ENCODE measurements at places on chromosomes 7 and 10.
A peak's percentile ranks its signal among the peaks of the same experiment; 100 is the strongest.

DNA sequence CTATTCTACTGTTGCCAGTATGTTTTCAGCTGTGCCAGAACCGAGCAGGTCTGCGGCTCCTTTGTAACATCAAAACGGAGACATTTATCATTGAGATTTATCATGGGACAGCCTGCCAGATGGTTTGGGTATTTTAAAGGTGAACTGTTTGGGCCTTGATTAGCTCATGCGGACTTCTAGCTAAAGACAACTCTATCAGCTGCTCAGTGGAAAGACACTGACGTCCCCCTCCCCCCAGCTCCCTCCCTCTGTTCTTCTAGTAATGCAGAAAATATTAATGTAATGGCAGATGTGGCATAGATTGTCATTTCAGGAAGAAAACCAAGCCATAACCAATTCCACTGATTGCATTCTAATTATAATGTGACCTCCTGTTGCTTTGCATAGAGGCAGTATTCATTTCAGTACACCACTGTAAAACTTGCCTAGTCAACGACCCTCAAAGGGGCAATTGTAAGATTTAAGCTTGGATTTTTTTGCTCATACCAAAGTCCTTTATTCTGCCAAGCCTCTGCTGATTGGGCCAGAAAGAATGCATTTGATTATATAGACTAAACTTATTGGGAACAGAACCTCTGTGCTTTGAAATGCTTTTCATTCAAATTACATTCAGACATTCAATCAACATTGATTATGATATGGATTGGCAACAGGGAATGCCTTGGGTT, 966.8 kb downstream of the LRMDA start:
- DNase-seq, result peak; percentile 36

DNA sequence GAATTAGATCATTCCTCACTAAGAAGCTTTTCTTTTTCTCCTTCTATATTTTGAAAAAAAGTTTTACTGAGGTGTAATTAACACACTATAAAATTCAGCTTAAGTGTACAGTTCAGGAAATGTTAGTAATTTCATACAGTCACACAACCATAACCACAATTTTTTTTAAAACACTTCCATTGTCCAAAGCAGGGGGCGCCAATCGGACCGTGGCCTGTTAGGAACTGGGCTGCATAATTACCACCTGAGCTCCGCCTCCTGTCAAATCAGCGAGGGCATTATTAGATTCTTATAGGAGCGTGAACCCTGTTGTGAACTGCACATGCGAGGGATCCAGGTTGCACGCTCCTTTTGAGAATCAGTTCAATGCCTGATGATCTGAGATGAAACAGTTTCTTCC, 427.1 kb downstream of the TFEC start:
- no peak for DNase-seq

DNA sequence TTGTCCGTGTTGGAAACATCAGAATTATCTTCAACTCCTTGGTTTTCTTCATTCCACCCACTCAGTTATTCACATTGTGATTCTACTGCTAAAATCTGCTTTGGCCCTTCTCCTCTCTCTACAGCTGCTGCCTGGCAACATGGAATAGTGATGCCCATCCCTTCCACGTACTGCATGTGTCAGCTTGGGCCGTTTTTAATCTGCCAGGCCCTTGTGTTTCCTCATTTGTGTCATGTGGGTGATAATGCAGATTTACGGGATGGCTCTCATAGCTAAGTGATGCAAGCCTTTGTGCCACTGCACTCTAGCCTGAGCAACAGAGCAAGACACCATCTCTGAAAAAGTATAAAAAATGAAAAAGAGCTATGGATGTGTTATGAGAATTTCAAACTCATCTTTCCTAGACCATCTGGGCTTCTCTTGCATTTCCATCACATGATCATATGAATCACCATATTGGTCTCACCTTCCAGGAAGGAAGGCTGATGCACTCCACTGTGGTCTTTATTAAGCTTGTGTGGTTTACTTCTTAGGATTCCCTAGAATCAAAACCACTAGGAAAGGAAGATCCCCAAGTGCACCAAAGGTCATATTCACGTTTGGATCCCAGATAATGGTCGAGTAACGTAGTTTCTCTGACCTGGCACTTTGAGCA, 20.6 kb upstream of the CELF2 start:
- peak; percentile 47 for DNase-seq

- DNase-seq, result no peak
Observed at GRCh38 chr10:72597897-72598296, 28.0 kb downstream of the MICU1 start.

GRCh38 chr7:92669616-92670165, 79.5 kb upstream of the FAM133B start:
- DNase-seq, result peak; percentile 36

DNA sequence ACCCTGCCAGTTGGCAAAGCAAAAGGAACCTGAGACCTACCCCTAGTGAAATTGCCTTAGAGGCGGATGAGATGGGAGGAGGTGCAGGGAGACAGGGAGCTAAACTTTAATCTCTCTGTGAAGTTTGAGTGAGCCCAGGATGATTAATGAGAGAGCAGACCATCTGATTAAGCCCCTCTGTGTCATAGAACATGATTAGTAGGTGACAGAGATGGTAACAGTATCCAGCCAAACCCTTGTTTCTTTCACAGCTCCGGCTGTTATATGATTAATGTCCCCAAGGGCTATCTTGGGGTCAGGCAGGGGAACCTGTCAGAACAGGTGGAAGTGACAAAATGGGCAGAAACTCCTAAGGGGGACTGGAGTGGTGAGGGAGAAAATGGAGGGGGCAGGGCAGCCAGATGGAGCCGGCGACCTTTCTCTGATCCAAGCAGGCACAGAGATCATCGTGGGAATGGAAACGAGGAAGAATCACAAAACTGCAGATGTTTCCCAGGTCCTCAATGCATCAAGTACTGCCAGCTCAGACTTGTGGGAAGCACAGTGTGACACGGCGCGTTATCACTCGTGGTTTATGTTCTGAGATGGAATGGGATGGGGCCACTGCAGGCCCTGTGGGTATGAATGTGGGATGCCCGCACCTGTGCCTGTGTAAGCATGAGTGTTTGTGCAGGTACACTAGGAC, 684.2 kb downstream of the LRMDA start:
- DNase-seq, result no peak

DNA sequence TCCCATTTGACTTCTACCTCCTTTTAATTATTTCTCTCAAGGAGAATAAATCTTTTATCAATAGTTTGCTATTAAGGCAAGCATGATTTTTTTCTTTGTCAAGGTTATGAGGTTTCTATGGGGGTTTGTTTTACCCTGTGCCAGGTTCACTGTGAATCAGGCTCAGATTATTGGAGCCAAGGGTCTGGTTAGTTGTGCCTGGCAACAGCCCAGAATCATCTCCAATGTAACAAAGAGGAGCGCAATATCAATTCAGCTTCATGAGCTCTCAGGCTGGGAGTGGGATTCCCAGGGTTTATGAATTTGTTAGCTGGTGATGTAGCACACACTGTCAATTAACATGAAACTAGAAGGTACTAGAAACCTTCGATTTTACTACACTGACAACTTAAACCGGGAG, 73.2 kb downstream of the AASS start:
- no peak for DNase-seq

DNA sequence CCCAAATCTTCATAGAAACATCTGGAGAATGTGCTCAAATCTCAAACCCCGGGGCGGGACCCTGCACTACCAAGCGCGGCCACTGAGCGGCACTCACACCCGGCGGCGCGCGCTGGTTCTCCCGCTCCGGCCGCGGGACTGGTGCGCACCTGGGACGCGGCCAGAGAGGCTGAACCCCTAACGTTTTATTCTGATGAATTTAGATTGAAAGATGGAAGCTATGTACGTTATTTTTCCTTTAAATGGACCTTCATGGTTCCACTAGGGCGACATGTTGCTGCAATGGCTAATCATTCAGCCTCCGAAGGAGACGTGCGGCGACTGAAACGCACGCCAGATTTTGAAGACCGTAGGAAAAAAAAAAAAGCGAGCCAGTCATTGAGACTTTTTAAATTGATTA, 107.0 kb upstream of the INSIG1 start:
- DNase-seq, result no peak

GRCh38 chr10:122170802-122171201, 100.3 kb upstream of the BTBD16 start:
- DNase-seq, result no peak

DNA sequence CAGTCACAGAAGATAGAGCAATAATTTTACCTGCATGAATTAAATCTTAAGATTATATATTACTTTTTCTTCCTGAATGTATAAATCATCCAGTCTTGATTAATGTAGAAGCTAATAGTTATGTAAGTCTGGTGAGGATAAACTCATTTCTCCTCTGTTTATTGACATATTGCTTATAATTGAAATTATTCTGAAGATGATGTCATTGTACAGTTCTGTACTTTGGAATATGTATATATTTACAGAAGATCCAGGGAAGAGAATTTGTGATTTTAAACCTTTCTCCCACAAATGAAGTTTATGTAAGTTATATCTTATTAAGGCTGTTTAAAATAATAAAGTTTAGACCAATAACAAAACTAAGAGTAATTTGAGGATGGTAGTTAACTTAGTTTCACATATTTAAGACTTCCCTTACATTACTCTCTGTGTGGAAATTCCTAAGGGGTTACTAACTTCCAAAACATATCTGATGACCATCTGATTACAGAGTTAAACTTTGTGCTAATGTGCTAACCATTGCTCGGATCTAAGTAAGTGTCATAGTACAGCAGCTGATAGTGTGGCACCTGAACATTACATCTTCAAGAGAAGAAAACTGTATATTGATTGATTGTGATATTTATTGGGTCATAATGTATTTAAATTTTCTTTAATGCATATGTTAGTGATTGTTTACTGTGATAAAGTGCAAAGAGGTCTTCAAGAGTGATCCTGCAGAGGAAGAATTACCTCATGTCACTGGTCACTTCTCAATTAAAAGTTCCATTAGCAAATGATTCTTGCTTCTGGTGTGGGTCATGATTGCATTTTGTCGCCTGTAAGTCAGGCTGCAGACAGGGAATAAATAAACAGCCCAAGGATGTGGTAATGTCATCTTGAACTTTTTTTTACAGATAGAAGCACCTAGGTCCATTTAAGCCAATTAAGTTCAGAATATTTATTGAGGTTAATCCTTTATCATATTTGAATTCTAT, 96.9 kb downstream of the UBE3C start:
- peak; percentile 24 for DNase-seq

- no peak for DNase-seq
Observed at GRCh38 chr10:26759008-26759407, 61.5 kb downstream of the PDSS1 start.

DNA sequence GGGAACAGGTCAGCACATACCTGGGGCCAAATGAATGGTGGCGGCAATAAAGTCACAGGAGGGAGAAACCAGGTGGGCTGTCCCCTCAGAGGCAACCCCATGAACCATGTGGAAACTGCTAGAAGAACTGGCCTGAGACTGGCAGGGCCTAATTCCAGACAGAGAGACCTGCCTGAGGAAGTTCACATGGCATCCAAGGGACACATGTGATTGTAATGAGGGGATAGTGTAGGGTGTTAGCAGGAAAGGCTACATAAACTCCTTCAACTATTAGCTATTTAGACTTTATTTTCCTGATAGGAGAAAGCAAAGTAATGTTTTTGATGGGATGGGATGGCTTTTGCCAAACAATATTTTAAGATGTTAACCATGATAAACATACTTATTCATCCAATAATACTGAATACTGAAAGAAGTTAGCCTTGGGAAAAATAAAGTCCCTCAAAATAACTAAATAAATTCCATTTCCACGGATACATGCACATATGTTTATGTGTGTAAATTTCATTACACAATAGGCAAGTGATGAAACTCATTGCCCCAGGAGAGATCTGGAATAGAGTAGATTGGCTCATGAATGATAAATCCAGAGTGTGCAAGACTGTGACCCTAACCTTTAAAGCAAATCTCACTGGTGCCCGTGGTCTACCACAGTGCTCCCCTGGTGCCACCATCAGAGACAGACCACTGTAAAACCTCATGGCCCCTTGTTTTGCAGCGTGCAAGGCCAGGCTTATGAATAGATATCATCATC, 137.0 kb downstream of the NRF1 start:
- DNase-seq, result peak; percentile 60

GRCh38 chr7:6271694-6272440, 557 bp downstream of the CYTH3 start:
- no peak for DNase-seq

Data from foreskin fibroblast (primary cell).